ENCODE measurements at places on chromosomes 1 and 21. TPM values are rescaled to one million over a fixed set of nuclear protein-coding genes. Genes with fewer than 3 reads are reported as not detected.

DNA sequence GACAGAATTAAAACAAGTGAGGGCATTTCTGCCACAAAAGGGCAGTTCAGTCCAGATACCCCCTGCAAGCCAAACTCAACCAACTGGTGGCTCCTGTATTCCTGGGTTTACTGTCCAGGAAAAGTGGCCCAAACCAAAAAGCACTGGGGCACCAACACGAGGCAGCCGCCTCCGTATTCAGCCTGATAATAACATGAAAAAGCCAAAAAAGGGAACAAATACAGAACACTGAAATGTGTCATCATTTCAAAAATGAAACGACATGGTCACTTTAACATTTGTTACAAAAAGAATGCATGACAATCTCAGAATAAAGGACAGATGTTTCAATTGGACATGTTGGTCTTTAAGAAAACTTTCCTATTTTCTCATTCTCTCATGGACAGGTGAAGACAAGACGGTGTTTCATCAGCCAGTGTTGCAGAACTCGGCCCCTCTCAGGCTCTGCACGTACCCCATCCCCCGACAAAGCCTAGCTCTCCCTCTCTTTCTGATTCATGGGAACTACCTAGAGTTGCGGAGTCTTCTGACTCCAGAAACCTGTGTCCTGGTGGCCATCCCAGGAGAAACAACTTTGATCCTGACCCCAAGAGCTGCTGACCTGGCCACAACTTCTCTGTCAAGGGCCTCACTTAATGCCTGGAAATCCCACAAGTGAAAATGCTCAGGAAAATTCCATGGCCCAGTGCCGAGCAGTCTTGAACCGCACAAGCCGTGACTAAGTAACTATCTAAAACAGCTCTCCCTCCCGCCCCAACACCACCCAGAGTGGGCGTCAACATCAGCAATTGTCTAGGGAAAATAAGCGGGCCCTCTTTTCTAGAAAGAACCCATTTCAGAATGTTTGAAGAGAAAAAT, 27.1 kb downstream of the ZBTB17 start:
- H3K27me3 ChIP-seq, result no peaks in the 10 kb centered on the region
- H3K27ac ChIP-seq, result no peak overlapping the region
- H3K4me3 ChIP-seq, result no peak overlapping the region
- peak; percentile 97 for DNase-seq
- peaks cover 49% of the 10 kb centered on the region for H3K4me1 ChIP-seq

DNA sequence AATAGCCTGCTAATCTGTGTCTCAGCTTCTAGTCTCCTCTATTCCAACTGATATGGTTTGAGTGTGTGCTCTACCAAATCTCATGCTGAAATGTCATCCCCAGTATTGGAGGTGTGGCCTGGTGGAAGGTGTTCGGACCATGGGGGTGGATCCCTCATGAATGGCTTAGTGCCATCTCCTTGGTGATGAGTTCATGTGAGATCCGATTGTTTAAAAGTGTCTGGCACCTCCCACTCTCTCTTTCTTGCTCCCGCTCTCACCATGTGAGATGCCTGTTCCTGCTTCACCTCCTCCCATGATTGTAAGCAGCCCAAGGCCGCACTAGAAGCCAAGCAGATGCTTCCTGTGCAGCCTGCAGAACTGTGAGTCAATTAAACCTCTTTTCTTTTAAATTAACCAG, 73.5 kb upstream of the CAMK1G start:
- no peaks in the 10 kb centered on the region for H3K36me3 ChIP-seq
- H3K4me3 ChIP-seq, result no peak overlapping the region
- no peak for DNase-seq
- H3K27ac ChIP-seq, result no peak overlapping the region
- no peaks in the 10 kb centered on the region for H3K27me3 ChIP-seq

GRCh38 chr1:1164701-1165451, 8.8 kb upstream of the TTLL10 start:
- H3K27ac ChIP-seq, result no peak overlapping the region
- H3K27me3 ChIP-seq, result peaks cover 13% of the 10 kb centered on the region
- DNase-seq, result no peak

DNA sequence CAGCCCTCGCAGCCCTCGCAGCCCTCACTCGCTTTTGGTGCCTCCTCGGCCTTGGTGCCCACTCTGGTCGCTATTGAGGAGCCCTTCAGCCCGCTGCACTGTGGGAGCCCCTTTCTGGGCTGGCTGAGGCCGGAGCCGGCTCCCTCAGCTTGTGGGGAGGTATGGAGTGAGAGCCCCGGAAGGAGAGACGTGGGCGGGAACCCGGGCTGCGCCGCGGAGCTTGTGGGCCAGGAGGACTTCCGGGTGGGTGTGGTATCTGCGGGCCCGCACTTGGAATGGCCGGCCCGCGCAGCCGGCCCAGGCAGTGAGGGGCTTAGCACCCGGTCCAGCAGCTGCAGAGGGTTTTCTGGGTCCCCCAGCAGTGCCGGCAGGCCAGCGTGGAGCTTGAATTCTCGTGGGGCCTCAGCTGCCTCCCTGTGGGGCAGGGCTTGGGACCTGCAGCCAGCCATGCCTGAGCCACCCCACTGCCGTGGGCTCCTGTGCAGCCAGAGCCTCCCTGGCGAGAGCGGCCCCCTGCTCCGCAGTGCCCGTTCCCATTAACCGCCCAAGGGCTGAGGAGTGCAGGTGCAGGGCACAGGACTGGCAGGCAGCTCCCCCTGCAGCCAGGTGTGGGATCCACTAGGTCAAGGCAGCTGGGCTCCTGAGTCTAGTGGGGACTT, 9.9 kb upstream of the CFHR2 start:
- H3K27me3 ChIP-seq, result no peaks in the 10 kb centered on the region
- DNase-seq, result no peak
- H3K27ac ChIP-seq, result no peak overlapping the region
- H3K36me3 ChIP-seq, result no peaks in the 10 kb centered on the region
- H3K4me3 ChIP-seq, result no peak overlapping the region

DNA sequence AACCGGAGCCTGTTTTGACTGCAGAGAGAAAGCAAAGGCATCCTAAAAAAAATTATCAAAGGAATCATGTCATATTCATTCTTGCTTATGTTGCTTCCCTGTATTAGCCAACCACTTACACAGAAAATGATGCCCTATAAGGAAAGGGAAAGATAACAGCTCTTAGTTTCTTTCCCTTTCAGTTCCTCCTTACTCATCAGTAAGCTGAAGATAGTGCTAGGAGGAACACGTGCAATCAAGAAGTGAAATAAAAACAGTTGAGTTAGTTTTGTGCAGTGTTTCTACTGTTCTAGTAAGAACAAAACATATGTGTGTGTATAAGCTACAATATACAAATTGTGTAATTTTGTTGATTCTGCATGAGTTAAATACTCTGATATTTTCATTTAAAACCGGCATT, 45.3 kb upstream of the MTF2 start:
- H3K27ac ChIP-seq, result no peak overlapping the region
- DNase-seq, result no peak
- no peaks in the 10 kb centered on the region for H3K4me1 ChIP-seq
- H3K27me3 ChIP-seq, result no peaks in the 10 kb centered on the region

- no peak for DNase-seq
- no peaks in the 10 kb centered on the region for H3K27me3 ChIP-seq
- H3K27ac ChIP-seq, result no peak overlapping the region
- no peaks in the 10 kb centered on the region for H3K4me1 ChIP-seq
Observed at GRCh38 chr1:87044424-87044823, 130.0 kb downstream of the HS2ST1 start.

DNA sequence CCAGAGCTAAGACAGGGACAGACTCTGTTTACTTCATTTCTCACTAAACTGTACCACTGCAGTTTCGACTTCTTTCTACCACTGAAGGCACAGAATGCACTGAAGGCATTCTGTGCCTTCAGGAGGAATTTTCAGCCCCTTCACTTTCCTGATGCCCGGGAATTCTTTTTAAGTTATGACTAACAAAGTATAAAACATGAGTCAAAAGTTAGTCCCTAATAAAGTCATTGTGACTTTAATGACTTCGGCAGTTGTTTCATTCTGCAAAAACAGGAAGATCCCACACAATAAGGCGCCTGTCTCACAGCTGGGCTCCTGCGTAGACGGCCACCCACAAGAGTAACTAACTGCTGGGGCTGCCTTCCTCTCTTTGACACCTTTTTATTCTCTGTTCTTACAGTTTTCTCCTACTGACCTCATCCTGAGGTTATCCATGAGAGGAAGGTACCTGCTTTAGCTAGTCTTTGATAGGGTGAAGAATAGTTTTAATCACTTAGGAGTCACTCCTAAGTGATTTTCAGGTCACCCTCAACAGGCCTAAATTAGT, 183.9 kb upstream of the SGIP1 start:
- H3K27ac ChIP-seq, result no peak overlapping the region
- peaks cover 7% of the 10 kb centered on the region for H3K4me1 ChIP-seq
- DNase-seq, result peak; percentile 46
- H3K27me3 ChIP-seq, result no peaks in the 10 kb centered on the region

DNA sequence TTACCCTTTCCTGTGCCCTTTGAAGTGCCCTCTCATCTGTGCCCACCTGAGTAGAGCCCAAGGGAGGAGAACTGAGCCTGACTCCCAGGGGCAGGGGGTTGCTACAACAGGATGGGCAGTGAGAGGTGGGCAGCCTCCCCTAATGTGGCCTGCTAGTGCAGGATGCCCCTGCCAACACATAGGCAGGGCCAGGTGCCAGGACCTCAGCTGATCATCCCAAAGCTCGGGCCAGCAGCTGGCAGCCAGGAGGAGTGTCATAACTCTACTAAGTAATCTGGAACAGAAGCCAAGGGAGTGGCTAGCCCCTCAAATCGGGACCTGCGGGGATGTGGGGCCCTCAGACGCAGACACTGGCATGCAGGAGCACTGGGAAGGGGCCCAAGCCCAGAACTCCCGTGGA, 208.8 kb upstream of the RAB4A start:
- H3K36me3 ChIP-seq, result no peaks in the 10 kb centered on the region
- H3K4me1 ChIP-seq, result peaks cover 7% of the 10 kb centered on the region
- H3K27ac ChIP-seq, result no peak overlapping the region

The GJA8 gene
- not detected for total RNA-seq

The FCGR2B gene
- total RNA-seq, result not detected

DNA sequence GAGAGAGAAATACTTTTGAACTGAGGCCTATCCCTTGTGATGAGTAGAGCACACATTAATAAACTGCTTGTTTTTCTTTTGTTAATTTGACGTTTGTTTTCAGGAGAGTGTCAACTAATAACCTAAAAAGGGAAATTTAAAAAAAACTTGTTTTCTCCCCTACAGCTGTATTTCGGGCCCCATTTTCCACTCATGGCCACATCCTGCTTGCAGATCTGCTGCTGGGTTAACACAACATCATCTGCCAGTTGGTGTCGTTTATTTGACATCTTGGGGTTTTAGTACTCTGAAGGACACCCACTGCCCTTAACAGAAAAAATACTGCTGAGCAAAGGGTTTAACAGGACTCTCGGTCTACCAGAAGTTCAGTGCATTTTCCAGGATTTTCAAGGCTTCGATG, 848 bp upstream of the PYHIN1 start:
- no peaks in the 10 kb centered on the region for H3K4me1 ChIP-seq
- H3K27me3 ChIP-seq, result no peaks in the 10 kb centered on the region
- DNase-seq, result no peak
- no peak overlapping the region for H3K27ac ChIP-seq

All from cardiac muscle cell (in vitro differentiated cells and primary cell).